ENCODE measurements at places on chromosomes 13 and 19.

DNA sequence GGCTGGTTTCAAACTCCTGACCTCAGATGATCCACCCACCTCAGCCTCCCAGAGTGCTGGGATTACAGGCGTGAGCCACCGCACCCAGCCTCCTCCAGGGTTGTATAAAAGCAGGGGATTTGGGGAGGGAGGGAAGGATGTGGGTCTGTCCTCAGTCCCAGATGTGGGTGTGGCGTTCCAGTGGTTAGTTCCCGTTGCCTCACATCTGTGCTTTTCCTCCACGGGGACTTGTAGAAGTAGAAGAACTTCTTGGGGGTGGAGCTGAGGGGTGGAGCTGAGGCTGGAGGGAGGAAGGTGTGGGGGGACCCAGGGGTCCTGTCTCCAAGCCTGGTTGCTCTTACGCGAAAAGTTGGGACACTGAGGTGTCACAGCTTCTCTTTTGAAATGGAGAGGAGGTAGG is 514 bp upstream of the MCEMP1 start:
- no peak for DNase-seq

DNA sequence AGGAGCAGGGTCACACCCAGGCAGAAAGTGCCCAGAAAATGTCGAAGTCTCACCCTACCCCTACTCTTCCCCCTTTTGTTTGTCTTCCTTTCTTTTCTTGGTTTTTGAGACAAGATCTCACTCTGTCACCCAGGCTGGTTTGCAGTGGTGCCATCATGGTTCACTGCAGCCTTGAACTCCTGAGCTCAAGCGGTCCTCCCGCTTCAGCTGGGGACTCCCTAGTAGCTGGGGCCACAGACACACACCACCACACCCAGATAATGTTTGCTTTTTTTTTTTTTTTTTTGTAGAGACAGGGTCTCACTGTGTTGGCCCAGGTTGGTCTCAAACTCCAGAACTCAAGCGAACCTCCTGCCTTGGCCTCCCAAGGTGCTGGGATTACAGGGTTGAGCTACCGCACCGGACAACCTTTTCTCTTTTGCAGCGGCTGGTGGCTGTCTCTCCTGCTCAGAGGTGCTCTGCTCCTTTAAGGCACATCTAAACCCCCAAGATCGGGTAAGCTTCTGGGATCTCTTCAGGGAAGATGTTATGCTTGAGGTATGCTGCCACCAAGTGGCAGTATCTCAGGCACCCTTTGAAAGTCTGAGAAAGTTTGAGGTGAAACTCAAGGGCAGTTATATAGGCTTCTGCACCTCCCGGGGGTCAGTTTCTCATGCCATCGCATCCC is 22.4 kb upstream of the EBI3 start:
- DNase-seq = no peak

GRCh38 chr13:95784161-95784899 is 107.4 kb downstream of the DNAJC3 start:
- DNase-seq = no peak

GRCh38 chr19:41530761-41531301 is 45.1 kb upstream of the CEACAM21 start:
- DNase-seq = no peak

- DNase-seq = no peak
Measured at GRCh38 chr13:29857085-29857484, 6.7 kb upstream of the UBL3 start.

DNA sequence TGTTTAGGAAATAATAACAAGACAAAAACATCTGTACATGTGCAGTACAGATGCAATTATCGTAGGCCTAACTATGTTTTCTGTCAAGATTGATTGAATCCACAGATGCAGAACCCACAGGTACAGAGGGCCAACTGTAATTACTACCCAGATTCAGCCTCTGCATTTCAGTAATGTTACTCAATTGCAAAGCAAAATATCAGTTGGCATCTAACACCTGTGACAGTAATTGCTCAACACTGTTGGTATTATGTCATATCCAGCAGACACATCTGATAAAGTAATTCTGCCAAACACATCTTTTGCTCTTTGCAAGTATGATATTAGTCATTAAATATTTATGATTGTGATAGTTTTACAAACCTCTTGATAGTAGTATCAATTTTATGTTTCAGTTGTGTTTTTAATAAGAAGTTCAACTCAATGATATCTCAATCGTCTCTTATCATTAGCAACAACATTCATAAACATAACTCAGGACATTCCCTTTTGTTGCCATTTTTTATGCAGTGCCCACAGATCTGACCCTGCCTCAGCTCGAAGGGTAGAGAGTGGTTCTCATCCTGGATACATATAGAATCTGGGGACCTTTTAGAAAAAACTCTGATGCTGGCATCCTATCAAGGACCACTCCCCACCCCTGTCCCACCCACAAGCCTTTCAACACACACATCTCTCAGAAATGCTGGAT is 104.7 kb downstream of the MYCBP2 start:
- DNase-seq = no peak

GRCh38 chr13:80716610-80717081 is 375.7 kb upstream of the SPRY2 start:
- DNase-seq = no peak

DNA sequence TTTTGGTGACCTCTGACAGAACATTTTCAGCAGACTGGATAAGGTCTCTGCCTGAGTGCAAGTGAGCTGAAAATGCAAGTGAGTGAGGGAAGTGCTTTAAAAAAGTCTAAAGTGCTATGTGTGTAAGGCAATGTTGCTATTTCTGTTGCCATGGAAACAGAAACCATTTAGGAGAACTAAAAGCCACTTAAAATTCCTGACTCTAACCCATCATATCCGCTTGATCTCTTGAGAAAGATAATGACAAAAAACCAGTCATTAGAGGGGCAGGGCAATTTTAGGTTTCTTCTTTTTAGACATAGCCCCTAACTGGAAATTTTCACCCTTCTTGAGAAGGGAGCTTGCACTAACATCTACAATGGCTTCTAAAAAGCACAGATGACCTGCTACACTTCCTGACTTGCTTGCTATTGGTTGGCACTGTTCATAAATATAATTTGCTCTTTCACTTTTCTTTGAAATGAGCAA is at the start of gene CYSLTR2:
Gene CYSLTR2, plus strand, starts transcription at position 458 of the 468 bp plus-strand sequence. CDS start 52,889 bp downstream, outside the sequence.
- DNase-seq = peak; percentile 3

DNA sequence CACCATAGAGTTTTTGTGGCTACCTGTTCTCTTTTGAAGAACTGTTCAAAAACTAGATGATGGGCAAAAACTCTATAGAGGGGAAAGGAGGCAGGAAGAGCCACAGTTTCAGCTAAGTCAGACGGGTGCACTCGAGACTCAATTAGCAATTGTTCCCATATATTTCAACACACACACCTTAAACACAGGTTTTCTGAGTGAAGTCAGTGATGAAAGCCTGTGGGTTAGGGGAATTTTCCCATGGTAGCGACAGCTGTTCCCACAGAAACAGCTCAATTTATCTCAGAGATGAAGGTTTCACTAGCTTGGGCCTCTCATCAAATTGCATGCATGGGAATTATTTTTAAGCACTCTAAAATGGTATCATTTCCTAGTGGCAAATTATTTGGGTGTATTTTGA is 143.4 kb downstream of the ZIC5 start:
- no peak for DNase-seq

GRCh38 chr19:18437491-18438330 is at the start of gene ISYNA1:
TSS of gene ISYNA1 (minus strand) at chr19:18438133. CDS start at chr19:18437979, 154 bp downstream.
- DNase-seq = no peak
